CD14-positive monocyte (primary cell): ENCODE measurements at places on chromosomes 6 and 20. TPM values are rescaled to one million over a fixed set of nuclear protein-coding genes. Genes with fewer than 3 reads are reported as not detected.

GRCh38 chr6:84442208-84442607 lies 214.8 kb upstream of the CEP162 start:
- no peaks in the 10 kb centered on the region for H3K27me3 ChIP-seq
- H3K4me1 ChIP-seq, result no peaks in the 10 kb centered on the region
- H3K36me3 ChIP-seq, result no peaks in the 10 kb centered on the region
- DNase-seq, result no peak

DNA sequence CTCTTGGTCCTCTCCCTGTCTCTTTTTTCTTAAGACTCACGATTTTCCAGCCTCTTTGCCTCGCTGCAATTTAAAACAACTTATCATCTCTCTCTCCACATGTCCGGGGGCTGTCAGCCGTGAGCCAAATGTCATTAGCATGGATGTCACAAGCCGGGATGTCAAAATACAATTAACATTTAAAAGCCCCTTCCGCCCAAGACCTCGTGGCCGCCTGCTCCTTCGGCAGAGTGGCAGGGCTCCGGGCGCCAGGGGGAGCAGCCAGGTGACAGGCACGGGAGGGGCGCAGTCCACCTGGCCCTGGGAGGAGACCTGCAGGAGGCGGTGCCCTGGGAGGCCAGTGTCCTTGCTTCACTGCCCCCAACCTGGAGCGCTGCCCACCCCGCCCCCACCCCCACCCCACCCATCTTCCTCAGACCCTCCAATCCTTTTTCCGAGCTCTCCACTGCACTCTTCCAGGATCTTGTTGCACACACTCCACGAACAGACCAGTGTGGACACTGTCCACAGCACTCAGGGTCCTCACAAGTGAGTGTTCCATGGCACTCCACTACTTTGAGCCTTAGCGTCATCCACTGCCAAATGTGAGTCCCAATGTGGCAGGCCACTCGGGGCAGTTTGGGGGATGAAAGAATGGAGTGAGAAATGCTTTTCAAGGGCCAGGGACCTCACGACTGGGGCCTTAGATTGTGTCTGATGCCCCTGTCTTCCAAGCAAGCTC lies 5.6 kb upstream of the GRM4 start:
- H3K27ac ChIP-seq, result no peak overlapping the region
- DNase-seq, result no peak
- no peak overlapping the region for H3K4me3 ChIP-seq
- no peaks in the 10 kb centered on the region for H3K36me3 ChIP-seq
- H3K4me1 ChIP-seq, result no peaks in the 10 kb centered on the region
- H3K27me3 ChIP-seq, result peaks cover 6% of the 10 kb centered on the region

DNA sequence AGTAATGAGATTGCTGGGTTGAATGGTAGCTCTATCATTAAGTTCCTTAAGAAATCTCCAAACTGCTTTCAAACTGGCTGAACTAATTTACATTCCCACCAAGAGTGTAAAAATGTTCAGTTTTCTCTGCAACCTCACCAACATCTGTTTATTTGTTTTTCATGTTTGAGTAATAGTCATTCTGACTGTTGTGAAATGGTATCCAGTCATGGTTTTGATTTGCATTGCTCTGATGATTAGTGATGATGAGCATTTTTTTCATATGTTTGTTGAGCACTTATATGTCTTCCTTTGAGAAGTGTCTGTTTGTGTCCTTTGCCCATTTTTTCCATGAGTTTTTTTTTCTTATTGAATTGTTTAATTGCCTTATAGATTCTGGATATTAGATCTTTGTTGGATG lies 24.9 kb downstream of the DEFB125 start:
- H3K4me1 ChIP-seq, result no peaks in the 10 kb centered on the region
- no peak overlapping the region for H3K4me3 ChIP-seq
- no peak for DNase-seq
- H3K27ac ChIP-seq, result no peak overlapping the region

- peak overlapping the region; percentile 57 for H3K4me3 ChIP-seq
- peak; percentile 35 for DNase-seq
- no peaks in the 10 kb centered on the region for H3K27me3 ChIP-seq
Observed at GRCh38 chr6:149864578-149865535, 698 bp upstream of the LRP11 start.

GRCh38 chr6:21115111-21115510 lies 478.4 kb upstream of the SOX4 start:
- H3K4me1 ChIP-seq, result no peaks in the 10 kb centered on the region
- no peak overlapping the region for H3K27ac ChIP-seq
- no peak overlapping the region for H3K4me3 ChIP-seq
- no peaks in the 10 kb centered on the region for H3K36me3 ChIP-seq

GRCh38 chr6:6678185-6678671 lies 89.7 kb downstream of the LY86 start:
- no peaks in the 10 kb centered on the region for H3K36me3 ChIP-seq
- no peak overlapping the region for H3K27ac ChIP-seq
- H3K27me3 ChIP-seq, result no peaks in the 10 kb centered on the region

DNA sequence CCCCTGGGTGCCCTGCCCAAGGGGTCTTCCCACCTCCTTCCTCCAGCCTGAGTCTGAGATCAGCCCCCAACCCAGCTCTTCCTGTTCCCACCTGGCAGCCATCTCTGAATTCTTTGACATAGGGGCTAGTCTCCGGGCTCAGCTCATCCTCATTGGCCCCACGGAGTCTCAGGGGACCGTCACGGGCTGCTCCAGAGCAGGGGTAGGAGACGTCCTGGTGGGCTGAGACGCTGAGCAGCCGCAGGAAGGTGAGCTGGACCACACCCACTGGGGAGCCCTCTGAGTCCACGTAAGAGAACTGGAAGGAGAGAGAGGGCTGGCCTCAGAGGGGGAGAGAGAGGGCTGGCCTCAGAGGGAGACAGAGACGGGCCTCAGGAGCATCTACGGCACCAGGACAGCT lies 28.1 kb downstream of the COL11A2 start:
- H3K4me3 ChIP-seq, result no peak overlapping the region
- DNase-seq, result no peak
- peaks cover 17% of the 10 kb centered on the region for H3K4me1 ChIP-seq
- H3K27ac ChIP-seq, result no peak overlapping the region
- no peaks in the 10 kb centered on the region for H3K27me3 ChIP-seq
- no peaks in the 10 kb centered on the region for H3K36me3 ChIP-seq

- H3K27ac ChIP-seq, result no peak overlapping the region
- no peak overlapping the region for H3K4me3 ChIP-seq
- no peaks in the 10 kb centered on the region for H3K4me1 ChIP-seq
- no peaks in the 10 kb centered on the region for H3K36me3 ChIP-seq
- DNase-seq, result no peak
Observed at GRCh38 chr6:7424967-7425807, 35.6 kb downstream of the RIOK1 start.

GRCh38 chr20:34112600-34113101 lies 608 bp upstream of the EIF2S2 start:
- H3K4me3 ChIP-seq, result peak overlapping the region; percentile 93
- H3K27me3 ChIP-seq, result no peaks in the 10 kb centered on the region
- peak overlapping the region; percentile 94 for H3K27ac ChIP-seq
- DNase-seq, result no peak
- peaks cover 4% of the 10 kb centered on the region for H3K36me3 ChIP-seq

- H3K27ac ChIP-seq, result no peak overlapping the region
- no peak for DNase-seq
- H3K4me3 ChIP-seq, result no peak overlapping the region
- H3K4me1 ChIP-seq, result no peaks in the 10 kb centered on the region
- no peaks in the 10 kb centered on the region for H3K36me3 ChIP-seq
- H3K27me3 ChIP-seq, result no peaks in the 10 kb centered on the region
Observed at GRCh38 chr6:70180183-70180900, 122.5 kb downstream of the COL9A1 start.

- H3K36me3 ChIP-seq, result no peaks in the 10 kb centered on the region
- no peak for DNase-seq
- no peak overlapping the region for H3K27ac ChIP-seq
- H3K4me3 ChIP-seq, result no peak overlapping the region
- no peaks in the 10 kb centered on the region for H3K27me3 ChIP-seq
Observed at GRCh38 chr20:19330731-19331130, 118.3 kb downstream of the SLC24A3 start.

DNA sequence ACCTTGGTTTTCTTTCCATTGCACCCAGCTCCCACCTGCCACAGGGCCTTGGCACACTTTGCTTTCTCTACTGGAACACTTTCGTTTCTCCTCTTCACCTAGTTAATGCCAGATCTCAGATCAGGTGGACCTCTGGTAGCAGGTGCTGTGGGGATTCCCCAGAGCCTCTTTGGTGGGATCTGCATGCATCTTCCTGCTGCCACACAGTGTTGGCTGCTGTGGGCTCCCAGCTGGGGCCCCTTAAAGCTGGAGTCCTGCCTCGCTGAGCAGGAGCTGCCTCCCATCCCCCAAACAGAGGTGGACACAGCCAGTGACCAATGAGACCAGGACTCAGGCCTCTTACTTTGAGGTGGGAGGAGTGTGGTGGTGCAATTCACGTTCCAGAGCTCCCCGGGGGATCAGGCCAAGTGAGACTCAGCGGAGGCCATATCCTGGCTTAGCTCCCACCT lies 28.4 kb downstream of the CEBPB start:
- H3K36me3 ChIP-seq, result no peaks in the 10 kb centered on the region
- H3K4me3 ChIP-seq, result no peak overlapping the region
- no peaks in the 10 kb centered on the region for H3K27me3 ChIP-seq
- no peak for DNase-seq
- peaks cover 74% of the 10 kb centered on the region for H3K4me1 ChIP-seq

- no peak overlapping the region for H3K4me3 ChIP-seq
- DNase-seq, result no peak
- peaks cover 90% of the 10 kb centered on the region for H3K36me3 ChIP-seq
Observed at GRCh38 chr20:25289886-25290597, 42.2 kb downstream of the PYGB start.

- H3K27me3 ChIP-seq, result peaks cover 6% of the 10 kb centered on the region
- DNase-seq, result peak; percentile 62
- H3K27ac ChIP-seq, result no peak overlapping the region
Observed at GRCh38 chr20:34709831-34710567, 5.9 kb downstream of the TP53INP2 start.

GRCh38 chr6:28296520-28297060 lies 15.2 kb downstream of the PGBD1 start:
- H3K27ac ChIP-seq, result no peak overlapping the region
- H3K27me3 ChIP-seq, result no peaks in the 10 kb centered on the region
- H3K4me1 ChIP-seq, result no peaks in the 10 kb centered on the region
- no peak overlapping the region for H3K4me3 ChIP-seq
- no peaks in the 10 kb centered on the region for H3K36me3 ChIP-seq

DNA sequence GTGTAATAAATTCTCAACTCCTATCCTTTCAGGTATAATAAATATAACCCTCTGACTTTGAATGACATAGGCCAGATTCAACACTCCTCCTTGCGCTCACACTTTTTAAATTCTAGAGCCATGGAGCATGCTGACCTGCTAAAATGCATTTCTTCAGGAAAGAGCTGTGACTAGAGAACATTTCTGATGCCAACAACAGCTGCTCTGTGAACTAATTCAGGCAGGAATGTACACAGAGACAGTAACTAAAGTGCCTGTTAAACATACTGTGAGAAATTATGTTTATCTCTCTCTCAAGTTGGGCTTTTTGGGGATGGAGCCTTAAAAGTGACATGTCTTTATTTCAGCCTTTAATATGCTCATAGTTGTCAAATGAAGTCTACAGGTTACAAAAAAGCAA lies 8.3 kb downstream of the NHSL1 start:
- H3K27ac ChIP-seq, result no peak overlapping the region
- no peak for DNase-seq

- DNase-seq, result no peak
- H3K4me3 ChIP-seq, result no peak overlapping the region
- H3K4me1 ChIP-seq, result peaks cover 49% of the 10 kb centered on the region
- H3K27ac ChIP-seq, result no peak overlapping the region
- H3K36me3 ChIP-seq, result peaks cover 33% of the 10 kb centered on the region
- no peaks in the 10 kb centered on the region for H3K27me3 ChIP-seq
Observed at GRCh38 chr6:26388014-26388413, 5.1 kb downstream of the BTN2A2 start.

DNA sequence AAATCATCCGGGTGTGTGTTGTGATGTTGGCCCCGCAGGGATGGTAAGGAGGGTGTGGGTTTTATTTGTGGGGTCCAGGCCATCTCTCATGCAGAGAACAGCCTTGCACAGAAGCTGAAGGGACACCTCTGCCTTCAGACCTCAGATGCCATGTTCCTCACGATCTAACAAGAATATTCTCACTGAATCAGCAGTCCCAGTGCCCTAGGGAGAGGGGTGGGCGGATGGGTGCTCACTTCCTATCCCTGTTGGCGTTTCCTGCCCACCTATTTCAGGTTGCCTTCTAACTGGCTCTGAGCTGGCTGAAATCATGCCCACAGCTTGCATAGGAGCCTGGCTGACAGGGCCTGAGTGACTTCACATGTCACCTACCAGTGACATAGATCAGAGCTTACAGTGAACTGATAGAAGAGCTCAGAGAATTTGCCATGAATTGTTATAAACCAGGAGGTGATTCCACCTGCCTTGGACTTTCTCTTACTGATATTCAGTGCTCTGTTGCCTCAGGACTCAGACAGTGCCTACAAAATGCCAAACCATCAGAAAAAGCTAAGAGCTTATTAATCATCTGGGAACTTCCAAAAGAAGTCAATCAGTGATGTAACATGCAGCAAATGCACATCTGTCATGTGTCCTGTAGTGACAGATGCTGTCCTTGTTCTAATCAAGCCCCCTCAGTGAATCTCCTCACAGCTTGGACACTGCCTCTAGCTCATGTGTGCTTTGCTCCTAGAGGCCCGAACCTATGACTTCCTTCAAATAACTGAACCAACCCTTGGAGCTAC lies 285.8 kb upstream of the PRND start:
- H3K27ac ChIP-seq, result no peak overlapping the region
- H3K4me3 ChIP-seq, result no peak overlapping the region
- no peaks in the 10 kb centered on the region for H3K27me3 ChIP-seq

GRCh38 chr6:87742106-87742505 lies 40.1 kb upstream of the AKIRIN2 start:
- H3K4me3 ChIP-seq, result no peak overlapping the region
- DNase-seq, result peak; percentile 70
- H3K27me3 ChIP-seq, result no peaks in the 10 kb centered on the region
- H3K4me1 ChIP-seq, result peaks cover 12% of the 10 kb centered on the region

DNA sequence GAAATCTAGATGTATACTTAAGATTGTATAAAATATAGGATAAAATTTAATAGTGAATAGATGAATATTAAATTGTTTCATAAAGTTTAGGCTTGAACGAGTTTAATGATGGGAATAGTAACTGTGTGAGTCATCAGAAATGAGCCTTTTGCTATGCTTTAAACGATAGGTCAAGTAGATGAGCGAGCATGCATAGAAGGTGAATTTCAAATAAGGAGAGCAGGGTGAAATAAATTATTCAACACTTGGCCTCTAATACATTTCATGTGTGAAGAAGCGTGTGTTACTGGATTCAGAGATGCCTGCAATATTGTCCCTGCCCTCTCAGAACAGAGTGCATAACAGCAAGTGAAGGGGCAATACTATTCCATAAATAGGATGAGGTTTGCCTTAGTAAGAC lies 74.4 kb upstream of the EYA4 start:
- H3K4me1 ChIP-seq, result no peaks in the 10 kb centered on the region
- DNase-seq, result no peak
- no peaks in the 10 kb centered on the region for H3K36me3 ChIP-seq
- no peak overlapping the region for H3K27ac ChIP-seq
- H3K27me3 ChIP-seq, result no peaks in the 10 kb centered on the region
- no peak overlapping the region for H3K4me3 ChIP-seq

- no peaks in the 10 kb centered on the region for H3K4me1 ChIP-seq
- no peak overlapping the region for H3K4me3 ChIP-seq
- H3K27ac ChIP-seq, result no peak overlapping the region
- no peak for DNase-seq
- H3K27me3 ChIP-seq, result no peaks in the 10 kb centered on the region
Observed at GRCh38 chr6:138250053-138250452, 31.8 kb upstream of the PBOV1 start.

GHRH gene
- polyA plus RNA-seq, result not detected

GFOD1 gene
- 2.4 TPM for polyA plus RNA-seq

ATP6V1G2 gene
- not detected for polyA plus RNA-seq

ZBP1 gene
- 3.0 TPM for polyA plus RNA-seq

SLC32A1 gene
- not detected for polyA plus RNA-seq

KCNK15 gene
- 0.03 TPM in 1 of 2 replicates, not detected in the other for polyA plus RNA-seq

IRF4 gene
- polyA plus RNA-seq, result 6.4 TPM

THBD gene
- 133 and 194 TPM in 2 replicates for polyA plus RNA-seq
